ENCODE measurements at places on chromosomes 1 and 21.

- no peak for DNase-seq
These were observed 11.6 kb upstream of the PCP4 start for GRCh38 chr21:39855595-39855994.

DNA sequence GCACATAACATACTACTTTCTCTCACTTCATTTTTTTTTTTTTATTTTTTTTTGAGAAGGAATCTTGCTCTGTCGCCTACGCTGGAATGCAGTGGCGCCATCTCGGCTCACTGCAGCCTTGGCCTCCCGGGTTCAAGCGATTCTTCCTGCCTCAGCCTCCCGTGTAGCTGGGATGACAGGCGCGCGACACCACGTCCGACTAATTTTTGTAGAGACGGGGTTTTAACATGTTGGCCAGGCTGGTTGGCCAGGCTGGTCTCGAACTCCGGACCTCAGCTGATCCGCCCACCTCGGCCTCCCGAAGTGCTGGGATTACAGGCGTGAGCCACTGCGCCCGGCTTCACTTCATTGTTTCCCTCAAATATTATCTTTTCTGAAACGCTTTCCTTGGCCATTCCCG lies 573 bp upstream of the PEX19 start:
- DNase-seq, result no peak

DNA sequence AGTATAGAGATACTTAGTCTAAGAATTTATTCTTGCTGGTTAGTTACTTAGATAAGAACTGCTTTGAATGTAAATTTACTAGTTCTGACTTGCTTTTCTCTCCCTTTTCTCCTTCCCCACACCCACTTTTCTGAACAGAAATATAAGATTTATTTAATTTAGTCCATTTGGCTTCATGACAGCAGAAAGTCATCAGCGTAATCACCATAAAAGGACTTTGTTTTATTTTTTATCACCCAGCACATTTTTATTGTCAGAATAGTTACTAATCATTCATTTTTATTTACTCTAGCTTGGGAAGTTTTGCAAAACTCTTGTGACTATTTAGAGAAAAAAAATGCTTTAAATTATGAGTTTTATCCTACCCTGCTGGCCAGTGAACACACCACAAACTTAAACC lies 197.2 kb downstream of the CHRM3 start:
- DNase-seq, result no peak

DNA sequence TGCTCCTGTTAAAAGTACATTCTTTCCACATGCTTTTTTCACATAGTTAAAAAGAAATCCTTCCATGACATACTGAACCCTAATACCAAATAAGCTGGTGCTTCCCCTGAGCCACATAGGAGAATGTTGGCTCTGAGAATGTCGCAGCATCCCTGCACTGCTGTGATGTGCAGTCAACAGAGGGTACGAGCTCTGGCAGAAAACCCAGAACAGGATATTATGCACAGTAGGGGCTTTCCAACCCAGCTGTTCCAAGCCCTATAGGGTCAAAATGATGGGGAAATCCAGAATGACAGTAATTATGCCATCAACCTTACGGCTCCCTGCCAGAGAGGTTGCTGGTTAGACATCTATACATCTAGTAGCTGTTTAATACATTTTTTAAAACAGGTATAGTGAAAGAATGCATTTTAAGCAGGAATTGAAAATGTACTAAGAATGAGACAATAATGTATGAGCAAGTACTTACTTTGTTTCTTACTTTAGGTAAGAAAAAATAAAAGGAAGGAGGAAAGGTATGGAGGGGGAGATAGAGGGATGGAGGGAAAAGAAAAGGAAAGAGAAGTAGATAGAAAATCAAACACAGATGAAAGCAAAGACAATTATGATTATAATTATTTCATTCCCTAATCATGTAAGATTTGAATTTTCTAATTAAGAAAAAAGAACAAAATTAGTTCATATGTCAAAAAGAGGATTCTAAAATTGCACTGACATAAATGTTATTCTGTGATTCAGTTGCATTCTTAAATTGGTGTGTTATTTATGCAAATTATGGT lies 126.0 kb downstream of the NR5A2 start:
- DNase-seq, result peak; percentile 10

DNA sequence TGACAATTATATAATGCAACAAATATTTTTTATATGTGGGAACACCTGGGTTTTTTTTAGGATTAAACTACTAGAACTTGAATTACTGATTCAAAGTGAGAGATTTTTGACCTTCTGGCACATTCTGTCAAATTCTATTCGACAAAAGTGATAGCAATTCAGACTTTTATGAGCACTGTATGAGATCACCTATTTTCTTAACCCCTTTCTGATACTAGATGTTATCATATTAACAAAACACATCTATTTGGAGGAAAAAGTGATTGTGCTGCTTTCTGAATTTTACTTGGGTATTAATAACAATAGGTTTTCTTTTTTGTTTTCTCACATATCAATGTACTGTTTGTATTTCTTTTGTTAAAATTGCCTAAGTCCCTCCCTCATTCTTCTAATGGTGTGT lies 174.9 kb upstream of the GREM2 start:
- no peak for DNase-seq

DNA sequence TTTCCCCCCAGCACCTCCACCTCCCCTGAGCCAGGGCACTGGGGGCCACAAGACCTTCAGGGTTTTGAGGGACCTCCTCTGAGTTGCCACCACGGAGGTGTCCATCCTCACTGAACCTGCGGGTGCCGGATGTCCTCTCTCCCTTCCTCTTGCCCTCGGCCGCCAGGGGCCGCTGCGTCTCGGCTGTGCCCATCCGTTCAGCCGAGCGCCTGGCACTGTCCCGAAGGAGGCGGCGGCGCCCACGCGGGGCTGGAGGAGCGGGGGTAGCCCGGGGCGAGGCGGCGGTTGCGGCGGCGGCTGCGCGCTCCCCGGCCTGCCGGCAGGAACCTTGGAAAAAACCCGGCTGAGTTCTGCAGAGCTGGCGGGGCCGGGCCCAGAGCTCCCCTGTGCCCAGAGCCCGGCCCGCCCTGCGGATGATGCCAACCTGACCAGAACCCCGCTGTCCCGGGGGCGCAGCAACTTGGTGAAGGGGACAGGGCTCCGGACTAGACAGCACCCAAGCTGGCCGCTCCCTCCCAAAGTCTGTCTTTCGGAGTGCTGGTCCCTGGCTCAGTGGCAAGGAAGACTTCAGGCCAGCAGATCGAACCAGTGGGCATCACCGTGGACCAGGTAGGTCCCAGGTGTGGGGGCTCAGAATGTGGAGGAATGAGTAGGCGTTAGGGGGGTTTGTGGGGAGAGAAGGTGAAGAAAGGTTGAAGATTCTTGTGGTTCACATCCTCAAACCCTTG lies 3.7 kb upstream of the PPM1J start:
- peak; percentile 73 for DNase-seq

Data from activated gamma-delta T cell treated with Interleukin-2 at 50 U/mL for 16 hours (primary cell).